Astrocyte of the spinal cord (primary cell): ENCODE measurements at places on chromosomes 7 and 10.

DNA sequence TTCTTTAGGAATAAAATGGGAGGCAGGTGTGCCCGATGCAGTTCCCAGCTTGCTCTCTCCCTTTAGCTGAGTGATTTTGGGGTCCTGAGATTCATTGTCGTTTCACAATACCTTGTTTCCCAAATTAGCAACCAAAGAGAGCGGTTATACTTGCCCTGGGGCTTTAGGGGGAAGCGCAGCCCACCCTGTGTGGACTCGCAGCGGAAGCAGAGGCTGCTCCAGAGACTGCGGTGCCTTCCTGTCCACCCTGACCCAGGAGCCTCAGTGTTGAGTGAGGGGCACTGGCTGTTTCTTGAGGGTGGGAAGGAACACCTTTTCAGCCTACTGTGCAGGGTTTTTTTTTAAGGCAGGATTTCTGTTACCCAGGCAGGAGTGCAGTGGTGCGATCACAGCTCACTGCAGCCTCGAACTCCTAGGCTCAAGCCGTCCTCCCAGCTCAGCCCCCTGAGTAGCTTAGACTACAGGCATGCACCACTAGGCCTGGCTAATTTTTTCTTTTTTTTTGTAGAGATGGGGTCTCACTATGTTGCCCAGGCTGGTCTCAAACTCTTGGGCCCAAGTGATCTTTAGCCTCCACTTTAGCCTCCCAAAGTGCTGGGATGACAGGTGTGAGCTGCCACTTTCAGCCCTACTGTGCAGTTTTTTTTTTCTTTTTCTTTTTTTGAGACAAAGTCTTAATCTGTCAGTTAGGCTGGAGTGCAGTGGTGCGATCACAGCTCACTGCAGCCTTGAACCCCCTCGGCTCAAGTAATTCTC lies 67.0 kb downstream of the DNAJB6 start:
- no peak for DNase-seq

DNA sequence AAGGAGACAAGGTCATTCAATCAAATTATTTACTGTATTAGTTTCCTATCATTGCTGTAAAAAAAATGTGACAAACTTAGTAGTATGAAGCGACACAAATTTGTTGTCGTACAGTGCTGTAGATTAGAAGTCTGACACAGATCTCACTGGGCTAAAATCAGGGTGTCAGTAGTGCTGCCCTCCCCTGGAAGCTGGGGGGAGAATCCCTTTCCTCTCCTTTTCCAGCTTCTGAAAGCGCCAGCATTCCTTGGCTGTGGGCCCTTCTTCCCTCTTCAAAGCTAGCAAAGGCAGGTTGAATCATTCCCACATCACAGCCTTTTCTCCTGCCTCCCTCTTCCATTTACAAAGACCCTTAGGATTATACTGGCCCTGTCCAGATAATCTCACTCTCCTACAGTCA lies 28.0 kb downstream of the VPS41 start:
- no peak for DNase-seq

GRCh38 chr7:36272567-36273269 lies 116.9 kb upstream of the ANLN start:
- no peak for DNase-seq

DNA sequence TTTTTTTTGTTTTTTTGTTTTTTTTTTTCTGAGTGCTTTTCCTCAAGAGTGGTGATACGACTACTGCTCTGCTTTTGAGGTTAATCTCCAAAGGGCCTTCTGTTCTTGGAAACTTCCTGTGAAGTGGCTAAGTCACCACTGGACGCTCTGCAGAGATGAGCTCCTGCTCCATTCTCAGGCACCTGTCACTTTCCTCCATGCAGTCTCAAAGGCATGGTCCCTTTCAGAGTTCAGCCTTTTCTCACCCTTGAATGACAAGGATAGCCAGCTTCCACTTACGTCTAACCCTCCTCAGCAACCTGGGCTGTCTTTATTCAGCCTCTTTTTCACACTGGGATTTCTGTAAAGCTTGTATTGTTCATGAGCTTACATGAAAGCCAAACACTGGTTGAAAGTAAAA lies 65.8 kb downstream of the BMPER start:
- DNase-seq = no peak

DNA sequence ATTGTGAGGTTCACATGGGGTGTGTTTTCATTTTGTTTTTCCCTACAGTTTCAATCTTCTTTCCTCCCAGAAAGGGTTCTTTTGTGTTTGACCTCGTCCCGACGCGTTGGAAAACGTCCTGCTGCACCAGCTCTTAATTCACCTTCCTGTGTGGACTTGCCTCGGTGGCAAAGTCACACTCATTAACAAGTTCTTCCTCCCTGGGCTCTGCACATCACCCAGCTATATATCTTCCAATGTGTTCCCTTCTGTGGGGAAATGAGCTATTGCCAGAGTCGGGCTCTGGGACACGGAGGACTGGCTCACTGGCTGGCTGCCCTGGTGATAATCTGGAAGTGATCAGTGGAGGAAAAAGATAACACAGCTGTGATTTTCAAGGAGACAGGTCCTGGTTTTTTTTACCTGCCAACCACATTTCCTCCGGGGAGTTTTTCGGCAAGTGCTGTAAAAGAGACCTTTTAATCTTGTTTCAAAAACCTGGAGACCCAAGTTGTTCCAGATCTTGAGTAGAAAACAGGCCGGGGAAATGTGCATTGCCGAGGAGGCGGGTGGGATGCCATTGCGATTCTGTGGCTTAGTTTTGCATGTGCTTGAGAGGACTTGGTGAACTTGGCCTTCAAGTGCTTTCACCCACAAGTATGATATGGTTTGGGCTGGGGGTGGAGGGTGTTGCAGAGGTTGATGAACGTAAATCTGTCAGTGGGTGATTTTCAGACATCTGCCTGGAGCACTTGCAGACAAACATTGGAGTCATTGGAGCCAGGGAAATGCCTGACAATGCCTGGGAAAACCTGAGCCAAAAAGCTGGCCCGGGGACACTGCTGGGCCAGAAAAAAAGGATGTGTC lies 96.5 kb upstream of the CREB5 start:
- DNase-seq = peak; percentile 56

DNA sequence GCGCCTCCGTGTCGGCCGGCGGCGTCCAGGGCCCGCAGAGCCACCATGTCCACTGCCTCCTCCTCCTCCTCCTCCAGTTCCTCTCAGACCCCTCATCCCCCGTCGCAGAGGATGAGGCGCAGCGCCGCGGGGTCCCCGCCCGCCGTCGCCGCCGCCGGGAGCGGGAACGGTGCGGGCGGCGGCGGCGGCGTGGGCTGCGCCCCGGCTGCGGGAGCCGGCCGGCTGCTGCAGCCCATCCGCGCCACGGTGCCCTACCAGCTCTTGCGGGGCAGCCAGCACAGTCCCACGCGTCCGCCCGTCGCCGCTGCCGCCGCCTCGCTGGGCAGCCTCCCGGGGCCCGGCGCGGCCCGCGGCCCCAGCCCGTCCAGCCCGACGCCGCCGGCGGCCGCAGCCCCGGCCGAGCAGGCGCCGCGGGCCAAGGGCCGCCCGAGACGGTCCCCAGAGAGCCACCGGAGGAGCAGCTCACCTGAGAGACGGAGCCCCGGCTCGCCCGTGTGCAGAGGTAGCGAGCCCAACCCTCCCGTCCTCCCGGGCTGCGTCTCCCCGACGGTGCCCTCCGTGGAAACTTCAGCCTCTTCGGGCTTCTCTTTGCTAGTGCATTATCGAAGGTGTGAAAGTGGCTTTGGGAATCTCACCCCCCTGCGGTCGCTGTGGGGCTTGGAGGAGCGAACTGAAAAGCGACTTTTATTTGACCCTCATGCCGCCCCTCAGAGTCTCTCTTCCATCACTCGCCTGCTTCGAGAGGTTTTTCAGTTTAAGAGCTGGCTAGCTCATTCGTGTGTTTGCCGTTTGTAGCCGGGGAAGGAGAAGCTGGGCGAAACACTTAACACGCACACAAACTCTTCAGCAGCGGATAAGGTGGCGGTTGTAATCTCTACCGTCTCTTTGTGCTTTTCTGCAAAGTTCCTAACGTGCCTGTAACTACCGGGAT lies 975 bp downstream of the GLCCI1 start:
- DNase-seq = peak; percentile 46

- no peak for DNase-seq
Observed at GRCh38 chr7:7304705-7305450, 122.5 kb downstream of the C1GALT1 start.

- no peak for DNase-seq
Observed at GRCh38 chr10:86958116-86958900, at the start of gene SNCG. Gene SNCG (plus strand): TSS chr10:86958599. CDS start chr10:86958698, 99 bp downstream.

DNA sequence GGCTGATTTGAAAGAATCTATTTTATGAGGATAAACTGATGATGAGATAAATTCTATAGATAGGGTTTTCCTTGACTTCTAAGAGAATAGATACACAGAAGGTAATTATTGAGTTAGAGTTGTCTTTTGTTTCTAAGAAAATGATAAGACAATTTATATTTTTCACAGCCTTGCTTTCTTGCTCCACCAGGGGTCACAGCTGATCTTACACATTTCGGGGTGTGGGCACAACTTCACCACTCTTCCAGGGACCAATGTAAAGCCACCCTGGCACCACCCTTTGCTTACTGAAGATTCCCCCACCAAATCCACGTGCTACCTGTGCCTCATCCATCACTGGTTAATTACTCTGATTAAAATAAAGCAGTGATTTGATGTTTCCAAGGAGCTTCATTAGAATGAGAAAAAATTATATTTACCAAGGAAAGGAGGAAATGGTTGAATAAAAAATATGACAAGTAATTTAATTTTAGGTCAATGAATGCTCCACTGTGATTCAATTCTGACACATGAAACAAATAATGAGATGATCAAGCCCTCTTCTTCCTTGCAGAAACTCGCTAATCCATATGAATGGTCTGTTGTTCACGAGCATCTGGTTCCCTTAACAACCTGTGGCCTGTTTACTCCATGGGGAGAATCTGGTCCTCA lies 177.3 kb upstream of the TNS3 start:
- DNase-seq = no peak

DNA sequence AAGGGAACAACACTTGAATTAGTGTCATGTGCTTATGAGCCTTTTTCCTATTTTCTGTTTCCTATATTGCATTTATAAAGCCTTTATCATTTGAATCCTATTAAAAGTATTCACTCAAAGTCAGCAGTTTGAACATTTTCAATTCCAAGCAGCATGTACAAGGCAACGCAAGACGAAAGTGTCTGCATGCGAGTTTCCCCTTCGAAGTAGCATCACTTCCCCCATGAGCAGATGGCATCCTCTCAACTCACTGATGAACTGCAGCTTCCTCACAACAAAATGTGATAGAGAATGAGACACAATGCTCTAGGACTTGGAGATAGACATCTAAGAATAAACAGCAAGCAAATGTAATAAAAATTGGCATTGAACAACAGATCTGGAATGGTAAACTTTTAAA lies 270.7 kb downstream of the PRPF18 start:
- DNase-seq = no peak

GRCh38 chr7:35993113-35993512 lies 159.9 kb upstream of the EEPD1 start:
- DNase-seq = no peak

GRCh38 chr10:80158598-80159127 lies 26.1 kb downstream of the PLAC9 start:
- peak; percentile 97 for DNase-seq

GRCh38 chr7:388023-388960 lies 98.3 kb downstream of the FOXL3 start:
- DNase-seq = no peak

DNA sequence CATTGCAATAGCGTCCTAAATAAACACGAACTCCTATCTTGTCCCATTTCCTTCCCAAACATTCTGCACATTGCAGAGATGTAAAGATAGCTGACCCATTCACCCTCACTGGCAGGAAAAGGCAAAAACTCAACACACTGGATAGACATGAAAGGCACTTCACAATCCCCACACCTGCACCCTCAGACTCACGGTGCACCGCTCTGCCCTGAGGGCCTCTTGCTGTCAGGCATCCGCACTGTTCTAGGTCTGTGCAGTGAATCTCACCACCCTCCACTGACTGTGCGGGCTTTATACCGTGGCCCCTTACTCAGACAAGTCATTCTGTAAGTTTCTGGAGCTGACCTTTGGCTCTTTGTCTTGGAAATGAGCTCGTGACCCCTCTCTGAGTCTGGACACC lies 42.9 kb upstream of the PARD3 start:
- no peak for DNase-seq

GRCh38 chr10:43925793-43926192 lies 277.1 kb upstream of the ZNF32 start:
- DNase-seq = no peak

DNA sequence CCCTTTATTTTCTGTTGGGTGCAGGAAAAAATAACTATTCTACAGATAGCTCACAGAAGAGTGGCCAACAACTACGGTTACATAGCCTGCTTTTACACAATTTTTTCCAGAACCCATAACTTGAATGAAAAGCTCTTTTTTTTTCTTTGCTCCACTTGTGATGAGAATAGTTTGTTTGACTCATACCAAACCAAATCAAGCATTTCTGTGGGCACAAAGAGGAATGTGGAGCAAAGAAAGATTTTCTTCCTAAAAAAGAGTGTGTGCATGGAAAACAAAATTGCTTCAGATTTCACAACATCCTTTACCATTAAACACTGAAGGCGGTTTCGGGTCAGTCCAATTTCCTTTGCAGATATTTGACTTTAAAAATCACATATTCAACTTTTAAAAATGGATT lies 54.8 kb upstream of the RAB11FIP2 start:
- DNase-seq = peak; percentile 22

DNA sequence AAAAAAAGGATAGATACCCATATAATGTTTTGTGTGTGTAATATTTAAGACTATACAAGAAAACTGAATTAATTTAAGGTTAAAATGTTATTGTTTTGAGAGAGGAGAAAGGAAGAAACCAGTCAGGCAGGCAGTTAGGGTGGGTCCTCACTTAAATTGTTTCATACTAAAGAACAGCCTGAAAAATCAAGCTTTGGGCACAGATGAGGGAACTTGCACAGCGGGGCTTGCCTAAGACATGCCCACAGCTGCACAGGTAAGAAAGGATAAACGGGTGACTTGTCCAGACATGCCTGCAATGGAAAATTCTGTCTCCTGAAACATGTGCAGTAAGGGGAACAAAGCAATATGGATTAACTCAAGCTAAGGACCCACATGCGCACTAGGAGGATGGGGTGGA lies 158.4 kb downstream of the BBS9 start:
- no peak for DNase-seq

DNA sequence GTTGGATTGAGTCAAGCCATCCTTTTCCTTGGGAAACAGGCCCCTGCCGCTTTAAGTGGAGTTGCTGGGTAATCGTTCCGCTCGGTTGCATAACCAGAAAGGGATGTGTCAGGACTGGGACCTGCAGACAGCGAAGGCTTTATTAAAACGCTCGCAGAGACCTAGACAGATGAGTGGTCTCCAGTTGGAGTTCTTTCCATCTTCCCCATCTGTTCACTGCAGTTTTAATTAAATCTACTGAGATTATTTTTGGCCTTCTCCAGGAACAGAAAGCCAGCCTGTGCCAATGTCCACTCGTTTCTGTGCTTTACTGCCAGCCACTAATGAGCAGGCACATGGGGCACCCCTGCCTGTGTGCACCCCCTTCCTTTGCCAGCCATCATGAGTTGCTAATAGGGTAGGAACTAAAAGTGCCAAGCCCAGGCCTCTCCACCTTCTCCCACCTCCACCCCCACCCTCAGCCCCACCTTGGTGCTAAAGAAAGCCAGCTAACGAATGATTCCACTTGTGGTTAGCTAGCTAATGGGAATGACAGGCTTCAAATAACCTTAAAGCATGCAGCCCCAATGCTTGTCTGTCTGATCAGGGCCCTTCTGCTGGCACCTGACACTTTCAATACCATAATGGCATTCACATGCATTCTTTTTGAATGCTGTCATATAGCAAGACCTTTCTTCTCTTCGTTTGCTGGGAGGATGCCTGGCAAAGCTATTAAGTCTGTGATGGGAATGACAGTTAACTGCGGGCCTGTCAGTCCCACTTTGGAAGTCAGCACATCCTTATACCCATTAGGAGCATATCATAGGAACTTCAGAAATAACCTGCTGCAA lies 556.8 kb upstream of the GALNT17 start:
- DNase-seq = peak; percentile 63

- no peak for DNase-seq
Observed at GRCh38 chr10:116043304-116043703, 229.7 kb downstream of the GFRA1 start.
